Hematopoietic multipotent progenitor cell (in vitro differentiated cells): ENCODE measurements at places on chromosomes 4 and X. TPM values are rescaled to one million over a fixed set of nuclear protein-coding genes. Genes with fewer than 3 reads are reported as not detected.

Gene RASL11B
- under 0.01 TPM for total RNA-seq

Gene ETNPPL
- total RNA-seq = not detected

Gene MAGEA11
- not detected for total RNA-seq

DNA sequence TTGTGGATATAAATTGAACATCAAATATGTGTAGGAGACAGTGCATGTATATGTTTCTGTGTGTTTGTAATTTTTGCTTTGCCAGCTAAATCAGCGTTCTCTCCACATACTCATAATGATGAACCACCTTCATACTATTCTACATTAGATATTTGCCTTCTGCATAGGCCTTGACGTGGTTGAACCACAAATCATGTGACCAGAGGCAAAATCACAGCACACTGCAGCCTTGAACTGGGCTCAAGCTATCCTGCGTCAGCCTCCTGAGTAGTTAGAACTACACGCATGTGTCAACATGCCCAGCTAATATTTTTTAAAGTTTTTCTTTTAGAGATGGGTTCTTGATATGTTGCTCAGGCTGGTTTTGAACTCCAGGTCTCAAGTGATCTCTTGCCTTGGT lies 9.5 kb downstream of the UBQLN2 start:
- no peak for DNase-seq

- no peak for DNase-seq
Observed at GRCh38 chr4:104747635-104748034, 252.9 kb upstream of the CXXC4 start.

DNA sequence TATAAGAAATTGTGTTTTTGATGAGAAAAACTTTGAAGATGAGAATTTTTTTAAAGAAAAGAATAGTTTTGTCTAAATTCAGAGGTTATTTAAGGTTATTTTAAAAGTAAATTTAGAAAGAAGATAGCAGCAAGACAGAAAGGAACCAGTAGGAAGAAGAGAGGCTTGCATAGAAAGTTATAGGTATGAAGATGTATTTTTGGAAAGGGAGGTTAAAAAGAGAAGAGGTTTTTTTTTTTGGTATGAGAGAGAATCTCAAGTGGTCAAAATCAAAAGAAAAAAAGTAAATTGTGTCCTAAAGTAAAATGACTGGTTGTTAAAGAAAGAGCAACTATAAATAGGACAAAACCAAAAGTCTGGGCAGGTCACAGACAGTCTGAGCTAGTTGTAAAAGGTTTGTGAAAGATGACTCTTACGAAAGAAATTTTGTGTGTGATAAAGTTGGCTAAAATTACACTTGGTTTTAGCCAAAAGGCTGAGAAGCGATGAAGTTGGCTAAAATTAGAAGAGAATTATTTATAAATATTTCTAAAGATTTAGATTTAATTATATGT lies 16.4 kb upstream of the EIF4E start:
- DNase-seq = no peak

DNA sequence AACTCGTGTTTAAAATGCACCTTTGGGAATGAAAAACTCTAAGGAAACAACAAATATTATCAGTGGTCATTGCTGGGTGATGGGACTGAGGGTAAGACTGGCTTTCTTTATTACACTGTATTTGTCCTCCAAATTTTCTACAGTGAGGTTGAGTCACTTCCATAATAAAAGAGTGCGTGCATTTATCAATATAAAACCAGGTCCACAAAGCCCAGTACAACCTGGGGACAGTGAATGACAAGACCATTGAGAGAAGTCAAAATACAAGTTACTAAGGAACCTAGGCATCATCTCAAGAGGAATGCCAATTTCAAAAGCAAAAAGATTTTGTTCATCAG lies 76.4 kb downstream of the MAGED4 start:
- no peak for DNase-seq

DNA sequence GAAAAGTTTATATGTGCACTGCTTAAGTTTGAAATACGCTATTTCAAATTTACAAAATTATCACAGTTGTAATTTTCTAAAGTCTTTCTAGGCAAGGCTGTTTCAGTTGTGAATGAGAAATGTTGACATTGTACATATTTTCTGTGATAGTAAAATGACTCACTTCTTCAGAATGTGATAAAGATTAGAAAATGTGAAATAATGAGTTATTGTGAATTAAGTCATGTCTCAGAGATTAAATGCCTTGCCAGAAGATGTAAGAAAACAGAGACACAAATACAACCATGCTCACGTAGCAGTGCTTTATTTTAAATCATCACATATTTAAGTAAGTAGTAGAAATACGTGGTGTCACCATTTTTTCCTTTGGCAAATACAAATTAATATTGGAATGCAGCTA lies 768 bp downstream of the CLCN4 start:
- DNase-seq = no peak

GRCh38 chr4:168845897-168846296 lies 164.2 kb downstream of the CBR4 start:
- no peak for DNase-seq

GRCh38 chr4:89823416-89823815 lies 13.5 kb downstream of the SNCA start:
- no peak for DNase-seq

DNA sequence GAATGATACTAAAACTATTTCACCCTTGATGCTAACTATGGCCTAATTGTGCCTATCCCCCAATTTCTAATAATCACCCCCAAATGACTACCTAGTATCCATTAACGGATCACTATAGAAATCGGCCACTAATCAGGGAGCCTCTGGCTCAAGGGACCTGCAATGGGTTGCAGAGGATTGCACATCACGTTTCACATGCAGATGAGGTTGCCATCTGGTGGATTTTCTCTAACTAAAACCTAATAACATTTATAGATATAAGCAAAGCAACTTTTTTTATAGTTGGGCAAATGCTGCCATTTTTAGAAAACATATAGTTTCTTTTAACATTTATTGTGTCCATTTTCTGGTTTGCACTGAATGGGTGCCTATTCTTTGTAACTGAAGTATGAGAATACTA lies 28.3 kb upstream of the ALG13 start:
- no peak for DNase-seq

DNA sequence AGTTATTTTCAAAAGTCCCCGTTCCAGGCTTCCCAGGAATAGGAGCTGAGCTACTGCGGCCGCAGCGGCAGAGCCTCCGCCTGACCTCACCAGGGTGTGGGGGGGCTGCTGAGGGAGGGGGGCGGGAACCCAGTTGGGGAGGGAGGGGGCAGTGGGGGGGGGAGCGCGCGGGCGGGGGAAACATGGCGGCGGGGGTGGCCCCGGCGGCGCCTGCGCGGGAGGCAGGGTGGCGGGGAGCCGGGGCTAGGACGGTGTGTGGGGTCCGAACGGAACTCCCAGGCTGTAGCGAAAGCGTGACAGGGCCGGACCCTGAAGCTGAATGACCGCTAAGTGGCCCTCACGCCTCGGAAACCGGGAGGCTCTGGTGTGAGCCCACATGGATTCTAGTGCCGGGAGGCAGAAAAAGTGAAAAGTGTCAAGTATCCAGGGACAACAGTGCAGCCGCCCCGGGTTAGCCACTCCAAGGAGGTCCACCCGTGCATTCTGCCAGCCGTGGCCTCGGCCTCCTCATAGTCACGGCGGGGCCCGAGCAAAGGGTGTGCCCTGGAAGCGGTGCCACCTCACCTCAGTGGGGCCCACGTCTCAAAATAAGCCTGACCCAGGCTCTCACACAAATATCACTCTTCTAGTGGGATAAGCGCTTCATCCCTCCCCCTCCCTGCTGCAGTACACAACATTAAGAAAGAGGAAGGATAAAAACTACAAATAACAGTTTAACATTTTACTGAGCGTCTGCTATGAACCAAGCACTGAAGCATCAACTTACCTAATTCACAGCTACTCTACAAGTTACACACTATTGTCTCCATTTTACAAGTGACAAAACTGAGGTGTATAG lies at the start of gene KLHL13:
KLHL13 (minus strand) TSS at position 98 of the 838 bp plus-strand sequence. CDS start 88,337 bp downstream, outside the sequence.
- no peak for DNase-seq

GRCh38 chr4:139525414-139525813 lies 30.6 kb downstream of the SETD7 start:
- no peak for DNase-seq

DNA sequence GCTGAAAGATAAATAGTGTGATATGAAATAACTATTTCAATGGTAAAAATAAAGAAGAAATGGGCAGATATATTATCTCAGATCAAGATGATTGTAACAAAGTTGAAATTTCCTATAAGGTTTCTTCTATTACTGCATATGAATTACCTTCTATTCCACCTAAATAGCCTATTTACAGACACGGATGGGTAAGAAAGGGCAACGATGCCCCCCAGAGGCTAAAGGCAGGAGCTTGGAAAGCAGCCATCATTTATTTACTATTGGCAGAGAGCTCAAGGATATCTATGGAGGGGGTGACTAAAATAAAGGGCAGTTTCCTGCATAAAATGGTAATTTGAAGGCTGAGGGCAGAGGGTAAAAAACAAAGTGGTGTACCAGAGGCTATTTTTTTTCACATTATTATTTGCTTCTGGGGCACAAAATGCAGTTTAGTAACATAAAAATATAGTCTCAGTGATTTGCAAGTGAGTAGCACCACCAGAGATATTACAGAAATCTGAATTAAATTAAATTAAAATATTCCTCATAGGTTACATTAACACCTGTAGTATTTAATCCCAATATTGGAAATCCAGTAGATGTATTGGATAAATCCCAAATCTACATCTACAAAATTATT lies 123.1 kb downstream of the BTC start:
- DNase-seq = no peak
